ENCODE measurements at places on chromosomes 4 and X. TPM values are rescaled to one million over a fixed set of nuclear protein-coding genes. Genes with fewer than 3 reads are reported as not detected.
A peak's percentile ranks its signal among the peaks of the same experiment; 100 is the strongest.

The TKTL1 gene
- not detected for total RNA-seq

DNA sequence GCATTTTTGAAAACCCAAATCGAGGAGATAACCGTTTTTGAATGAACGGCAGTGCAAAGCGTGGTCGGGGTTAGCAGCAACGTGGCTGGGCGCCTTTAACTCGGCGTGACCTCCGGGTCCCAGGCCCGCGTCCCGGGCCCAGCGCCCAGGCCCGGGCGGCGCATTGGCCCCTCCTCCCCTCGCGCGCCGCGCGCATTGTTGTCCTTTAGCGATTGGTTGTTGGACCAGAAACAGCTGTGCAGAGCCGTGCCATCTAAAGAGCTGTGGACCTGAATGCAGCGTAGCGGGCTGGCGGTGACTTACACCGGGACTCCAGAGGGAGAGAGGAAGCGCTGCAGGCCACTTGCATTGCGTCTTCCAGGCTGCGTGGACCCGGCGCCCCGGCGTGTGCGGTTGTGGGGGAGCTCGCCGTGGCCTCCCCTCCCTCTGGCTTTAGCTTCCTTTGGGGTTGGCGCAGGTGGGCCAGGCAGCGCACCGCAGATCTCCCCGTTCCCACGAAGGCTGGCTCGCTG lies at the start of gene STOX2:
STOX2 (plus strand) TSS at position 227 of the 512 bp plus-strand sequence. CDS start 1,484 bp downstream, outside the sequence.
- H3K27ac ChIP-seq, result peak within 1 kb of the TSS; percentile 66
- DNase-seq, result peak; percentile 5
- peak within 1 kb of the TSS; percentile 67 for H3K4me3 ChIP-seq
- H3K27me3 ChIP-seq, result no peaks in the 10 kb centered on the region
- no peaks in the 10 kb centered on the region for H3K36me3 ChIP-seq
- peaks cover 12% of the 10 kb centered on the region for H3K4me1 ChIP-seq

DNA sequence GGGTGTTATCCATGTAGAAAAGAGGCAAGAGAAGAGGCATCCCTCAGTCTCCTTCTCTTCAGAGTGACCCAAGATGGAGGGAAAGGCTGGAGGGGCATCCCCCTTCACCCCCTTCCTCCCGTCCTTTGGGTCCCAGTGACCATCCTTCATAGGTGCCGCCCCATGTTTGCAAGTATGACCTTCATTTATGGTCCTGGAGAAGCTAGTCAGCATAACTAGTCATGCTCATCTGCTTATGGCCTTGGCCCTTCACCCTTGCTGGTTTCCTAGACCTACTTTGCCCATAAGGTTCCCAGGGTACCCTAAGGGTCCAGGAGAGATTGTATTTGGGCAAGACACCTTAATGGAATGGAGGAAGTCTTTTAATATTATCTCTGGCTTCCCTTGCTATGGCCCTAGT lies 46.7 kb downstream of the HMGB2 start:
- no peak for DNase-seq
- no peak overlapping the region for H3K4me3 ChIP-seq
- H3K27ac ChIP-seq, result no peak overlapping the region

GRCh38 chr4:1347410-1347864 lies 429 bp downstream of the UVSSA start:
- peak overlapping the region; percentile 95 for H3K27ac ChIP-seq
- no peaks in the 10 kb centered on the region for H3K36me3 ChIP-seq
- peak overlapping the region; percentile 71 for H3K4me3 ChIP-seq
- peaks cover 20% of the 10 kb centered on the region for H3K4me1 ChIP-seq
- H3K27me3 ChIP-seq, result no peaks in the 10 kb centered on the region

The SAGE1 gene
- not detected for total RNA-seq

The RNF128 gene
- total RNA-seq, result 5.9 TPM

GRCh38 chrX:53715346-53715924 lies 28.9 kb upstream of the HUWE1 start:
- H3K4me3 ChIP-seq, result no peak overlapping the region
- H3K4me1 ChIP-seq, result peaks cover 13% of the 10 kb centered on the region
- peak overlapping the region; percentile 55 for H3K27ac ChIP-seq
- H3K36me3 ChIP-seq, result no peaks in the 10 kb centered on the region

- no peaks in the 10 kb centered on the region for H3K4me1 ChIP-seq
- H3K27me3 ChIP-seq, result no peaks in the 10 kb centered on the region
- H3K36me3 ChIP-seq, result no peaks in the 10 kb centered on the region
- no peak for DNase-seq
- H3K27ac ChIP-seq, result no peak overlapping the region
- no peak overlapping the region for H3K4me3 ChIP-seq
Observed at GRCh38 chr4:2075171-2075986, 16.3 kb downstream of the NAT8L start.

- no peak overlapping the region for H3K27ac ChIP-seq
- H3K36me3 ChIP-seq, result no peaks in the 10 kb centered on the region
- H3K27me3 ChIP-seq, result no peaks in the 10 kb centered on the region
Observed at GRCh38 chr4:101050088-101050836, 297.1 kb downstream of the PPP3CA start.

The CYTL1 gene
- not detected for total RNA-seq

DNA sequence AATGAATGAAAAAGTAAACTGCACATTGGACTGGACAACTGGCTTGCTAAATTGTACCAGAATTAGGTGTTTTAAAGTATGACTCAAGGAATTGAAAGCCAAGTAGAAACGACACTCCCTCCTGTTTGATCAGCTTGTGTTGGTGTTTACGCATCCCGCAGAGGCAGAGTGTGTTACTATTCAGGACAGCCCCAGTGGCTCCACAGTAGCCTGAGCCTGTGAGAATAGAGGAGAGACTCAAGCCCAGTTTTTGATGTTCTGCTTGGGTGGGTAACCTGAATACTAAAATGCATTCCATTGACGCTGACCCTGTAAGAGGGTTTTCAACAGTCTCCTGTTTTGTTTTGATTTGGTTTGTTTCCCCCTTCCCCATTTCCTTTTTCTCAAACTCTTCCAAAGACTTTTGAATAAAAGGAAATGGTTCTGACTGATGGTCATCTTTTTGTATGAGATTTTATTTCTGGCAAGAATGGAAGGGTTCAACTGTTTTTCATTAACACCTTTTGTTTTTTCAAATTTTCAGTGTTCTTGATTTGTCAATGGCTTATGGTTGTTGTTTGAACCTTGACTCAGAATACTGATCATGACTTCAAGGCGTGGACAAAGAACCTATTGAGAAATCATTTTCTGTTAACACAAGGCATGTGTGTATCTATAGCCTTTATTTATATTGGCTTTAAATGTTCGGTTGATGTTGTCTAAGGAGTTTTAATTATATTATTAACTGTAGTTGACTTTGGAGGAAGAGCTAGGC lies 10.2 kb downstream of the ADGRL3 start:
- H3K4me1 ChIP-seq, result no peaks in the 10 kb centered on the region
- no peak overlapping the region for H3K27ac ChIP-seq
- DNase-seq, result no peak

DNA sequence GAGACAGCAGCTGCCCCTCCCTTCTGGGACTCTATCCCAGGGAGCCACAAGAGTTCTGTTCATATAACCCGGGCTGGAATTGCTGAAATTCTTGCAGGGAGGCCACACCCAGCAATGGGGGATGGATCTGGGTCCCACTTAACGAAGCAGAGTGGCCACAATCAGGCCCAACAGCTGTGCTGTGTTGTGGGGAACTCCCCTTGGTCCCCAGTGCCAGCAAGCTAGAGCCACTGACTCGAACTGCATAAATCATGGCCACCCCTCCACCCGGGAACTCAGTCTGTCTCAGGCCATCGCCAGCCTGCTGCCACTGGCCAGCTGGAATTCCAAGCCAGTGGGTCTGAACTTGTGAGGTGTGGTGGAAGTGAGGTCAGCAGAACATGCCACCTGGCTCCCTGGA lies 111.1 kb downstream of the KLF8 start:
- no peaks in the 10 kb centered on the region for H3K27me3 ChIP-seq
- H3K27ac ChIP-seq, result no peak overlapping the region
- no peak for DNase-seq
- no peaks in the 10 kb centered on the region for H3K36me3 ChIP-seq
- no peak overlapping the region for H3K4me3 ChIP-seq

GRCh38 chr4:117135634-117136354 lies 50.4 kb upstream of the TRAM1L1 start:
- no peaks in the 10 kb centered on the region for H3K36me3 ChIP-seq
- no peak for DNase-seq
- no peaks in the 10 kb centered on the region for H3K4me1 ChIP-seq
- H3K27ac ChIP-seq, result no peak overlapping the region

DNA sequence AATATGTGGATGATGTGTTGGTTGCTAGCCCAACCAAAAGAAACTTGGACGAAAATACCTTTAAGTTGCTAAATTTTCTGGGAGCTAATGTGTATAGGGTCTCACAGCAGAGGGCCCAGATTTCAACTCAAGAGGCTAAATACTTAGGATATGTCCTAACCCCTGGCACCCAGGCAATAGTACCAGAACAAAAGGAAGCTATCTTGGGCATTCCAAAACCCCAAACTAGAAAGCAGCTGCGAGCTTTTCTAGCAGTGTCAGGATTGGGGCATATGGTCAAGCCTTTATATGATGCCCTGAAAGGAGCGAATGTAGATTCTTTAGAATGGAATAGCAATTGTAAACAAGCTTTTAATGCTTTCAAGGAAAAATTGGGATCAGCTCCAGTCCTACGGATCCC lies 10.6 kb downstream of the CXCL2 start:
- no peaks in the 10 kb centered on the region for H3K4me1 ChIP-seq
- H3K27ac ChIP-seq, result no peak overlapping the region
- no peak for DNase-seq
- no peaks in the 10 kb centered on the region for H3K27me3 ChIP-seq
- H3K36me3 ChIP-seq, result no peaks in the 10 kb centered on the region

GRCh38 chr4:87838890-87839591 lies 6.3 kb downstream of the MEPE start:
- no peak overlapping the region for H3K27ac ChIP-seq
- H3K4me3 ChIP-seq, result no peak overlapping the region
- H3K27me3 ChIP-seq, result no peaks in the 10 kb centered on the region
- no peak for DNase-seq

- H3K27me3 ChIP-seq, result no peaks in the 10 kb centered on the region
- no peaks in the 10 kb centered on the region for H3K36me3 ChIP-seq
- H3K4me3 ChIP-seq, result no peak overlapping the region
- no peak overlapping the region for H3K27ac ChIP-seq
- DNase-seq, result no peak
Observed at GRCh38 chr4:19164334-19164733, 1087.4 kb upstream of the SLIT2 start.

The OPN1MW gene
- not detected for total RNA-seq
